ENCODE measurements at places on chromosomes 6 and 20.

- no peak for DNase-seq
Measured at GRCh38 chr20:19918965-19919329, 98.2 kb upstream of the NAA20 start.

DNA sequence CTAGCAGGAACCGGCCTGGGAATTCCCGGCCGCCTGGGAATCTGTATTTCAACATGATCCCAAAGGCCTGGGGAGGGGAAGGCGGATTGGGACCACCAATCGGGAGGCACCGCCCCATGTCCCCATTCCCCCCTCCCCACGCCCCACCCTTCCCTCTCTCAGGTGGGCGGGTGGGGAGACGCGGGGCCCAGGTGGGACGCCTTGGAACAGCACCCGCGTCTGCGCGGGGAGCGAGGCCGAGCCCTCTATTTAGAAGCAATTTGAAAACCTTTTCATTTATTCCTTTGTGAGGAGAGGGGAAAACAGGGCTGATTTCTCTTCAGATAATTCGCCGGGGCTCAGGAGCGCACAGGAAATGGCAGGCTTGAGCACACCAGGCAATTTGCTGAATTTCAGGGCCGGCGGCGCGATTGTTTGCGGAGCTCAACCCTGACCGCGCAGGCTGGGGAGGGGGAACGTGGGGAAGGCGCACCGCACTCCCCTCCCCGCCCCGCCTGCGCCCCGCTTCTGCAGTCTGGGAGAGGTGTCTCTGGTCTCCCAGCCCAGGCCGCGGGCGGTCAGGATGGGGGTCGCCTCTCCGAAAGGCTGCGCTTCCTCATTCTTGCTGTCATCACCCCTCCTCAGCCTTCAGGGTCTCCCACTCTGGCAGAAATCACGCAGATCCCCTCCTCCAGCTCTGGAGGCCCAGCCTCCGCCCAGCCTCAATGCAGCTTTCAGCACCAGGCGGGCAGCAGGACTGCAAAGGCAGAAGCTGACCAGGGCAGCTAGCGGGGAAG is 170.0 kb downstream of the GRM4 start:
- DNase-seq: no peak

DNA sequence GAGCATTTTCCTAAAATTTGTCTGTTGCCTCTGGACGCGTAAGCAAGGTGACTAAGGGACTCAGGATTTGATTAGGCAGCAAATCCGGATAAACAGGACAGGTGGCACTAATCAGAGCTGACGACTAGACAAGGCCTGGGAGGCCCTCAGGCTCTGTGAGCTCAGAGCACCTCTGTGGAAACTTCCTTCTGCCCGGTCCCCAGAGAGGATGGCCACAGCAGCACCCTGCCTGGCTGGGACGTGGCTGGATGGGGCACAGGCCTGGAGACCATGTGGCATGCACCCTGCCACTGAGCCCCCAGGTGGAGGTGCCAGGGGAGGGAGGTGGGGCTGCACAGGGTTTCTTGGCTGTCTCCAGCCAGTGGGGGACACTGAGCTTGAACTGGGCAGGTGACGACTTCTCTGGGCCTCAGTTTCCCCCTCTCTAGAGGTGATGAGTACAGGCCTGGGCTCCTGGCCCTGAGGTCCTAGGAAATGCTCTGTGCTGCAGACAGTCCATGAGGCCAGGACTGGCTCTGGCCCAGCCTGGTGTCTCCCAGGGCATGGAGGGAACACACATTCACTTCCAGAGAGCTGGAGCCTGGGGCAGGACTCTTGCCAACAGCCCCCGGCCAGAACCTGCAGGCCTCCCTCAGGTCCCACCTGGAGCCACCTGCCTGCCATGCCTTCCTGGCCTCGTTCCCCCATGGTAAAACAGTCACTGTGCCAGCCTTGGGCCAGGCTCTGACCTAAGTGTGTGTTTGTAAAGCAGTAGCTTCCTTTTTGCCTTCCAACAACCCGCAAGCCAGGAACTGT is 39.6 kb upstream of the STX16 start:
- no peak for DNase-seq

DNA sequence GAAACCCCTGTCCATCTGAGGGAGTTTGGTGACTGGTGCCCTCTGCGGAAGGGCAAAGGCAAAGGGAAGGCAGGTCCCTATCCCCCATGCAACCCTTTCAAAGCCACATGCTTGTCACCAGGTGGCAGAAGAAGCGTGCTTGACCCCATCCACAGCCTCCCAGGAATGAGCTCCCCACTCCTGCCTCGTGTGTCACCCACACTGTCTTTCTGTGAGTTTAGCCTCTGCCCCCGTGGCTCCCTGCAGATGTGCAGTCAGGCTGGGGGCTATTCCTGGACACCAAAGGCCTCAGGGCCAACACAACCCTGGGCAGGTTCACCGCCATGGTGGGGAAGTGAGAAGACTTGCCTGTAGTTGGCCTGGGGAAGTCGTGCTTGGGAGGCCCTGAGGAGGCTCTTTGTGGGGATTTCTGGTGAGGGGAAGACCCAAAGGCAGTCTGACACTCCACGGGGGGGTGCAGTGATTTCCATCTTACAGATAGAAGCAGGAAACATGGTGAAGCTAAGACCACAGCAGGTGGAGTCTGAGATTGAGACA is 16.6 kb upstream of the PCMTD2 start:
- DNase-seq: no peak

GRCh38 chr6:111958534-111958933 is 85.3 kb upstream of the FYN start:
- DNase-seq: no peak

DNA sequence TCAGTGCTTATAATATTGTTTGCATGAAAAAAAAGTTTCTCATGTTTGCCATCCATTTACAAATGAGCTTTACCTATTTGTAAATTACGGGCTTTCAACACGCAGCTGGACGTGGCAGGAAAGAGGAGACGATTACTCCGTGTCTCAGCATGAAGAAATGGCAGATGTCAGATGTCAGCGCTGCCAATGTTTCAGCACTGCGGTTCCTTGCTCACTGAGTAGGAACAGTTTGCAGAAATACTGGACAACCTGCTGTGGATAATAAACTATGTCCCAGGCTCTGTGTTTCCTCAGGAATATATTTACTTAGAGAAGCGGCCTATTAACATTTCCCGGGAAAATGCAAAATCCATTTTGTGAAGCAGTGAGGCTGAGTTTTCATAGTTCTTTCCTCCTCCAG is 22.7 kb downstream of the RAMACL start:
- no peak for DNase-seq

DNA sequence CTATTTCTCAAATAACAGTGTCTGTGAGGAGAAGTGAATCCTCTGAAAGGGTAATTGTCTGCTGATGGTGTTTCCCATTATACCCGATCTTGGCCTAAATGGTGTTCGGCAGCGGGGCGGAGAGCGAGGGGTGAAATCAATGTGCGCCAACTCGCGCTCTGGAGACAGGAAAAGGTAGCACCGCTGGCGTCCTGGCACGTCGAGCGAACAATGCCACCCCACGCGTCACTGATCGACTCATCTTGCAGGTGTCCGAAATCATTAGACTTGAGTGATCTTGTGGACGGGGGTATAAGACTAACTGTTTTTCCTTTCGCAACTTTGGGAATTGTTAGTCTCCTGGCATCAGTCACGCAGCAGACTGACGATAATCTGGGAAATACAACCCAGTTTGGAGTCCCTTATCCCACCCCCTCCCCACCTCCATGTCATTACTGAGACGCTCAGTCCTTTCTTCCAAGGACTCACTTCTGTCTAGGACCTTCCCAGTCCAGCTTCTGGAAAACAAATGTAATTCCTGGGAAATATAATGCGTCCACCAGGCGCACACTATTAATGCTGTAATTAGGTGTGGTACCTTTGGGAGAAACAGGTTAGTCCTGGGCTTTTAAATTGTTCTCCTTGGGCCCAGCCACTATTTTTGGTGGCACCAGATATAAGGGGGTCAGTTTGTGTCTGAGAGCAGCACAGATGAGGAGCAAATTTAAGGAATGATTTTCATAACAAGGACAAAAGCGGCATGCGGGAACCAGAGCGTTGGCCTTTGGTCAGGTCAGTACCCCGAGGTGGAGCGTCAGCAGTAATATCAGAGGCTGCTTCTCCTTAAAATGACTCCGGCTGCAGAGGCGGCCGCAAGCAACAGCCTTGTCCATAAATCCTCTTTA is 2.3 kb downstream of the LINC00237 start:
- no peak for DNase-seq

DNA sequence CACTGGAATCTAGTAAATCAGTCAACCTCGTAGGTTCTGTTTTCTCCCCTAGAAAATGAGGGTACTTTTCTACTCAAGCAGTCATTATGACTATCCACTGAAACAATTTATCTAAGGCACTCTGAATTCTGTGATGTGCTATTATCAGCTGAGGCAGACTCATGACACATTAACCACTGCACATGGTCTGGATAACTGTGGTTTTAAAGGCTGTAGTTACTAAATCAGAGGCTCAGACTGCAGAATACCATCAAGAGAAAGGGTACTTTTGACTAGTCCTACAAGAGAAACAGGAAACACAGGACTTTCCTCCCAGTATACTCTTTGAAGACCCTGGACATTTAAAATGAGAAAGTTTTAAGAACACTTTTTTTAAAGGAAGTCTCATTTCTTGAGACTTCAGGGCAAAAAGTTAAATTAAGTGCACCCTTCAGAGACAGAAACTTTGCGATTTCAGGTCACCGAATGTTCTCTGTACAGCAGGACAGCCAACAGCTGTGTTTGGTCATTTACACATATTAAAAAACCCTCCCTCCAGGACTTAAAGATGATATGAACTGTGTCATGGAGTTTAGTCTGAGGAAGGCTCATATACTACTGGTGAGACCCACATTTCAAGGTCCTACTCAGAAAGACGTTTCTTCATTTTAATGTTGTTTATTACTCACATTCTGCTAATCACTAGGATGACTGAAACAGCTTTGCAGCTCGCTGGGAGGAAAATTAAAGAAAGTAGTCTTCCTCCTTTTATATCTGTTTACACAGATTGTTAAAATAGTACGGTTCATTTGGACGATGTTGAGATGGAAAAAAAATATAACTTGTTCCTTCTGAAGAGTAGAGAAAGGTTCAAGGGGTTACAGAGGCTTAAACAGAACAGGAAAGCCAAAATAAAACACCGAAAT is 19.9 kb downstream of the ATXN1 start:
- no peak for DNase-seq

GRCh38 chr6:44778513-44778912 is 391.0 kb downstream of the CDC5L start:
- DNase-seq: no peak

DNA sequence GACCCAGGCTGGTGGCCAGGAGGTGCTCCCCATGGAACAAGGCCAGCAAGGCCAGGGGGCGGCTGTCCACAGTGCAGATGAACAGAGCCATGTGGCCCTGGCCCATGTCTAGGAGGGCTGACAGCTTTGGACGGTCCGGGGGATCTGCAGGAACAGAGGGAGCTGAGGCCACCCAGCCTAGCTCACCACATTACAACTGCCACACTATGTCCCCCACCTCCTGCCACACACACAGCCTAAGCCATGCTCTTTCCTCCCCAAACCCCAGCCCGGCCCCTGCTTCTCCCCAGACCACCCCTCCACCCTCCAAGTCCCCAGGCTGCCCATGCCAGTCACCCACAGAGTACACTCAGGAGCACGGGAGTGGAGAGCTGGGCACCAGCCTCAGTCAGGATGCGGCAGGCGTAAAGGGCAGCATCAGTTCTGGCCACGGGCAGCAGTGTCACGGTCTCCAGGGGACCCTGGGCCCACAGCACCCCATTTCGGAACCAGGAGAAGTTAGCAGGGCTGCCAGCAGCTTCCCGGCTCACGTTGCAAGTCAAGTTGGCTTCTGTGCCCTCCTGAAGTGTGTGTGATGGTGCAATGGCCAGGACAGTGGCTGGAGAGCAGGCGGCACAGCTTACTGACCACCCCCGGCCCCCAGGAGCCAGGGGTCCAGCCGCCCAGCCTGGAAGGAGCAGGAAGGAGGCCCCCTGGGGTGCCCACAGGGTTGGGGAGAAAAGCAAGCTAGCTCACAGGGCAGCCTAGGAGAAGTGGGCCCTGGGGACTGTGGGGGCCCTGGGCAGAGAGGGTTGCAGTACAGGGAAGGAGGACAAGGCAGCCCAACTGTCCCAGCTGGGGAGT is 15.2 kb upstream of the ADAM33 start:
- DNase-seq: no peak

GRCh38 chr6:167298127-167298526 is 7.0 kb downstream of the UNC93A start:
- no peak for DNase-seq

- peak; percentile 44 for DNase-seq
Measured at GRCh38 chr20:371755-372542, 8.6 kb upstream of the TRIB3 start.

GRCh38 chr20:12598894-12599293 is 409.9 kb upstream of the SPTLC3 start:
- no peak for DNase-seq

GRCh38 chr6:131890091-131890490 is 61.1 kb downstream of the CCN2 start:
- DNase-seq: no peak

GRCh38 chr20:10982692-10983091 is 308.9 kb upstream of the JAG1 start:
- no peak for DNase-seq

- DNase-seq: no peak
Measured at GRCh38 chr6:11011787-11012234, 32.3 kb downstream of the ELOVL2 start.

DNA sequence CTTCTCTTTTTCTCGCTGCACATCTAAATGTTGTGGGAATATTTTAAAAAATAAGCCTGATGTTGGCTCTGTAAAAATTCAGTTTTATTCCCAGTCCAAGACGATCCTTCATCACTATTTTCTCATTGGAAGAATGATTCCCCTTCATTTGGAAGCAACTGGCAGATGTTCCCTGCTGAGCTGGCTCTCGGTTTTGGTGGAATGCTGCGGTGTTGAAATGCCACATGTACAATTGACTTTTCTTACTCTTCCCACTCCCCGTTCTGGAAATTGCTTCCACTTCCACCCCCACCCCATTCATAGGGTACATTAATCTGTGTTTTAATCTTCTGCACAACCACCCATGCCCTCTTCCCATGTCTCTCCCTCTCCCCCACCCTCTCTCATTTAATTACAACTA is 496.3 kb upstream of the MAP3K7 start:
- DNase-seq: no peak

- DNase-seq: no peak
Measured at GRCh38 chr6:121896363-121896762, 460.9 kb downstream of the GJA1 start.

GRCh38 chr6:132357120-132357519 is 44.2 kb downstream of the MOXD1 start:
- no peak for DNase-seq

GRCh38 chr6:127382413-127382812 is 39.0 kb upstream of the ECHDC1 start:
- no peak for DNase-seq

DNA sequence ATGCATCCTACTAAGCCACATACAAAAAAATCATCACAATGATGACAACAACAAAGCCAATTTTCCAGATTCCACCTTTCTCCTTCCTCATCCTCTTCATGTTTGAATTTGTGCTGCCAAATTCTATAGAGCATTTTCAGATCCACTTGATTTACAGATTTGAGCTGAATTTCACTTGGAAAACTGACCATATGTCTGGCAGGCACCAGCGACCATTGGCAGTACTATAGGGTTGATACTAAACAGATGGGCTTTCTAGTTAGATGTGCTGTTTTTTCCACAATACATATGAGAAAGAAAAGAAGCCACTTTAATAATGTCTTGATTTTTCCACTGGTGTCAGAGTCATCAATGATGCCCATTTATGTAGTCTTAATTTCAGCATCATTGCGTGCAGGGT is 127.0 kb downstream of the PHACTR3 start:
- DNase-seq: no peak

GRCh38 chr6:85866370-85866730 is 223.7 kb upstream of the SYNCRIP start:
- DNase-seq: no peak
